ENCODE measurements at places on chromosomes 2 and 18.

DNA sequence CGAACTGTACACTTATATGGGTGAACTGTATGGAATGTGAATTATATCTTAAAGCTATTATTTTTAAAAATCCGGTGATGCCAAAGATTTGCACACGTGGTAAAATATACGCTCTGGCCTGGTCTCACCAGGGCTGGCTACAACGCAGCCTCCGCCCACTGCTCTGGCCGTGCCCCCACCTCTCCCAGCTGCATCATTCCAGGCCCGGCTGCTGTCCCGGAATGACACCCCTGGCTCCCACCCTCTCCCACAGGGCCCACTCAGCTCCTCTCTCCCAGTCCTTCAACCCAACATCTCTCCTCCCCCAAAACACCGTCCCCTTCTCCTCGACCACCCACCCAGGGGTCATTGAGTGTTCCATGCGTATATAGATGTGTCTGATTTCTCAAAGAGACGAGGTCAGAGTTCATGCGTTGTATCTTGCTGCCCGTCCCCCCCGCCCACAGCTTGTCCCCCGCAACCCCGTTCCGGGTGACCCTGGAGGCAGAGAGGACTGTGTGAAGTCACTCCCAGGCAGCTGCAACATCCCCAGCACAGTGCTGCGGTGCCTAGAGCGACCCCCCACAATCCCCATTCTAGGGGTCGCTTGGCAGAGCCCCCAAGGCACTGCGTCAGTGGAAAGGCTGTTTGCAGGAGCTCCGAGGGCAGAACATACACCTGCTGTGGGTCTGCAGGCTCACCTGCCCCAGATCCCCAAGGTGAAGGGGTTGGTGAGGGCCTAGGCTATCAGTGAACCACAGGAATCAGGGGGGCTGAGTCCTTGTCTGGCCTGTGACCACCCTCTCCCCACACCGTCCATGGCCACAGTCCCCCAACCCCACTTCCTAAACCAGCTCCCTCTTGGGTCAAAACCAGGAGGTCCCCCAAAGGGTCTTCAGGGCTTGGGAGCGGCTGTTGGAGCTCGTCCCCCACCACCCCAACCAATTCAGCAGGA, 13.3 kb downstream of the DNMT3A start:
- DNase-seq, result no peak

GRCh38 chr2:86822668-86823345, 32.1 kb upstream of the CD8A start:
- DNase-seq, result no peak

GRCh38 chr2:31196622-31197021, 20.7 kb downstream of the CAPN14 start:
- DNase-seq, result no peak

DNA sequence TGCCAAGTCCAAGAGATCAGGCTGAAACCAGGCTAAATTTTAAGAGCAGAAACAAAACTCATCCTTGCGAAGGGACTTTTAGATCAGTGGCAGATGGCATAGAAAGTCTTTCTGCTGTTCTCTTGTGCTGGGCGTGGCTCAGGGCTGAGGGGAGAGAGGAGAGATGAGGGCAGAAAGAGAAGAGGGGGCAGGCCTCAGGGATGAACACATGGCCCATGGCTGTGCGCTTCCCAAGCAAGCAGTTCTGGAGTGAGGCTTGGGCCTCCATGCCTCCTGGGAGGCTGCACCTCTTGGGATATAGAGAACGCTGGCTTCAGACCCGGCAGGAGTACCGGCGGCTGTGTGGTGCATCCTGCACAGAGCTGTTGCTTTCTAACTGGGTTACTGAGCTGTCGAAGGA, 41.0 kb downstream of the HPCAL1 start:
- DNase-seq, result no peak

All from NCI-H1436 treated with DMSO at 0.1 percent for 48 hours (cell line).